ENCODE measurements at places on chromosomes 5 and 9.

DNA sequence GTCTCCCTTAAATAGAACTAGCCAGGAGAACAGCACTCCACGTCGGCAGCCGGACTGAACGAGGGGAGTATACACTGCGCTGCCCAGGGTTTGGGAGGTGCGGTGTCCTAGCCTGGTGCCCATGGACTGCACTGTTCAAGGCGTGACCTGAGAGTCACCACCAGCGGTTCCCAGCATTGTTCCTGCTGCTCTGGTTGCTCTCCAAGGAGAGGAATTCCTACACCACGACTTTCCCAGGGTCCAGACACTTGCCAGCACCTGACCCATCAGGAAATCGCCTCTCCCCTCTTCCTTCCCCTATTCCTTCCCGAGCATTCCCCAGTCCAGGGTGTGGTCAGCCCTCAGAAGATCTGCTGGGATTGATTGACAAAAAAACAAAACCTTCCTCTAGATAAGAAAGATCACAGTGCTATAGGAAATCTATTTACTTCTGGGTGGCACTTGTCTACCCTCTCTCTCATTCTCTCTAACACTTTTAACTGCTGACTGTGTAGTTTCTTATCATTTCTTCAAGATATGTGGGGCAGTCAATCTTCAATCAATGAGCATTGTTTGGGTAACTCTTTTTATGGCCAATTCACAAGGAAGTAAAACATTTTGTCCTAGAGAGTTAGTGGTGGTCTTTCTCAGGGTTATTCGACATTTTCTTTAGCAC, 297.8 kb upstream of the ACTBL2 start:
- DNase-seq, result no peak

DNA sequence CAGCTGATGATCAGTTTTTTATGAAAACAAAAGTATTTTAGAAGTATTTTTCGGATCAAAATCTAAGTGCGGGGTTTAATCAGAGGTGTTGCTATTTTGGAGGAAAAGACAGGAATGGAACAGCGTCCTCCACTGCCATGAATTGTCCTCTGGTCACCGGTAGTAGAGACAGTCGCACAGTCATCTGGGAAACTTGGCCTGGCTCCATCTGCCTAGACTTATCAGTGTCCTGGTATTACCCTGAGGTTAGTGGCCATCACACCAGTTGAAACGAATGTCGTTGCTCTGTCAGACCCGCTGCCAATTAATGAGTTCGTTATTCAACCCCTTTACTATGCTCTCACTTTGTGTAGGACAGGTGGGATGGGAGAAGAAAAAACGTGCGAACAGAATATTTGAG, 8.2 kb downstream of the TLX3 start:
- no peak for DNase-seq

DNA sequence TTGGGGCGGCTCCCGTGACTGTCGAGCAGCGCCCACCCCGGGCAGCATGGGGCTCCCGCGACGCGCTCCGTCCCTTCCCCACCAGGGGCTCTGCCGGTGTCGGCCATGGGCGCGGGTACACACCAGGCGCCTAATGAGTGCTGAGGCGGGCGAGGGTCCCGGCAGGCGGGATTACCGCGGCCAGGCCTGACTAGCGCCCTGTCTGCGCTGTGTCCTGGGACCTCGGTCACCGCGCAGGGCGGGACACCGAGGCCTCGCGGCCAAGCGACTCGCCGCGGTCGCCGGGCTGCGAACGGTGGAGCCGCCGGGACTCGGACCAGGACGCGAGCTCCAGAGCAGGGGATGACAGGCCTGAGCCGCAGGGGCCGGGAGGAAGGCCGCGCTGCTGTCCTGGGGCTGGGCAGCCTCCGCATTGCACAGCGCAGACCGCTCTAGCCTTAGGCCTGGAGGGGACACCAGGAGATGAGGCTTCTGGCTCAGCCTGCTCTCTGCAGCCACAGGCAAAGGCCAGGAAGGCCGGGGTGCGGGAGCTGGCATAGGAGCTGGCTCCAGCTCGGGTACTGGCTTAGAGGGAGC, 14.1 kb downstream of the LCN10 start:
- DNase-seq, result no peak

GRCh38 chr5:150734579-150735384, 24.0 kb downstream of the DCTN4 start:
- DNase-seq, result no peak

DNA sequence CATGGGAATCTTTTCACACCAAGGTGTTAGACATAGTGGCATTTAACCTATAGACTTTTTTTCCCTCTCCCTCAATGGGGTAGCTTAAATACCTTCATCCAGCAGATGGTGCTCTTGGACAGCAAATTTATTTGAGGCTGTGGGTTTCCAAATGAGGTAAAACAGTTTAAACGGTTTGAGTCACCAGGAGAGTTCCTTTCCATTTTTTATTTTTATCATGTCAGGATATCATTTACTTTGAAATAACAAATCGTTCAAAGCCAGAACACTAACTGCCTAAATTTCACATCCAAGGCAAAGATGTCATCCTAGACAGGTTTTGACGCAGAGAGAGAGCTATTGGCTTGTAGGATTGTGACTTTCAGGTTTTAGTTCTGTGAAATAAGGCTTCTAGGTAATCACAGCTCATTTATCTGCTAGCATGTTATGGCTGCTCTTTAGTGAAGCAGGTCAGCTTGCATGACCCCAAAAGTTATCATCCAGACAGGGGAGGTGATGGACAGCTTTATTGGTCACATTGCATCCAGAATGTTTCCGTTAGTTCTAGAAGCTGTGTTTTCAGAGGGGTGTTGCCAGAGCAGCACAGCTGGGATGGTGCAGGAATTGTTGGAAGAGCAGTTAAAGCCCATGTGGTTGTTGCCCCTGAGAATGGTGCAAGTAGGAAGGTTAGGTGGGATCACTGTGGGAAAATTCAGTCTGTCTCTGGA, 69.8 kb downstream of the KDM4C start:
- DNase-seq, result no peak

GRCh38 chr5:40738502-40738901, 17.3 kb downstream of the TTC33 start:
- DNase-seq, result no peak

DNA sequence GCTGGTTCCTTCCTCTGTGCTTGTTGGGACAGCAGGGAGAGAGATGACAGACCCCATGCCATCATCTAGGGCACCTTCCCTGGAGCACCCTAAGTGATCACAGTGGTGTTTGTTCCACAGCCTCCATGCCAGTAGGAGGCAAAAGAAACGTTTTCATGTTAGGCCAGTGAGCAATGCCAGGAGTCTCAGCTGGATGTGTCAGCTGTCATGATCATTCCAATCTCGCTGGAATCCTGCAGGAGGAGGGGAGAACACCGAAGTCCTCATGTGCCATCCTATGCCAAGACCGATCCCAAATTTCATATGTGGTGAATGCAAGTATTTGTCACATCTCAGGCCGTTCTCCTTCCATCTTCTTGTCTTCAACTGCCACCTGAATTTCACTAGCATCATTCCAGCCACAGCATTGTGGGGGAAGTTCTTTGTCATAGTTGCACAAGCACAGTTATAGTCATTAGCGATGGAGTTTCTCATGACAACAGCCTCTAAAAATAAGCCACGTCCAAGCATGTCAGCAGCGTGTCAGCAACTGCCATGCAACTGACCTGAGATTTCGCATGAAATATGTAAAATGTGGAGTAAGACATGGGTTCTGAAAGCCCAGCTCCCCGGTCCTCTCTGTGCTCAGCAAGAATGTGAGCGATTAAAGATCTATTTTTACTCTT, 97.2 kb upstream of the DNAH5 start:
- no peak for DNase-seq

GRCh38 chr9:129615407-129616285, 5.3 kb downstream of the C9orf50 start:
- no peak for DNase-seq

- DNase-seq, result no peak
Observed at GRCh38 chr5:41641621-41642020, 131.2 kb upstream of the PLCXD3 start.

Data from coronary artery (tissue), 2 donors.